GM19239 (cell line): ENCODE measurements at places on chromosomes 7 and 10.

GRCh38 chr10:76252733-76253132 is 821.3 kb downstream of the LRMDA start:
- DNase-seq: no peak

GRCh38 chr10:108685863-108686531 is 1237.3 kb downstream of the XPNPEP1 start:
- DNase-seq: no peak

GRCh38 chr7:15068324-15068723 is 165.8 kb upstream of the DGKB start:
- DNase-seq: no peak

DNA sequence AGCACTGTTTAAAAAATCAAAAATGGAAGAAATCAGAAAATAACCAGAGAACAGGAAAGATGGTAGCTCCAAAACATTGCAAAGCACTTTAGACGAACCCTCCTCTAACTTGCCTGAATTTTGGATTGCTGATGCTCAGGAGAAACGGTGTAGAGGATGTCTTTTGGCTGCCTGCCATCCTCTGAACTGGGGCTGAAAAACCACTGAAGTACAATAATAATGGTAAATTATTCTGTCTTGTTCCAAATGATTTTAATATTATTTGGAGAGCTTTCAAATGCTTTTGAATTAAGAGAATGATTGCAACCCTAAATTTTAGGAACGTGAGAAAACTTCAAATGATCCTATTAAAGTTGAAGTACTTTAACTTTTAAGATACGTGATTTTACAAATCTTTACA is 167.3 kb upstream of the SLC13A1 start:
- DNase-seq: no peak

GRCh38 chr10:75955973-75956502 is 524.6 kb downstream of the LRMDA start:
- no peak for DNase-seq

DNA sequence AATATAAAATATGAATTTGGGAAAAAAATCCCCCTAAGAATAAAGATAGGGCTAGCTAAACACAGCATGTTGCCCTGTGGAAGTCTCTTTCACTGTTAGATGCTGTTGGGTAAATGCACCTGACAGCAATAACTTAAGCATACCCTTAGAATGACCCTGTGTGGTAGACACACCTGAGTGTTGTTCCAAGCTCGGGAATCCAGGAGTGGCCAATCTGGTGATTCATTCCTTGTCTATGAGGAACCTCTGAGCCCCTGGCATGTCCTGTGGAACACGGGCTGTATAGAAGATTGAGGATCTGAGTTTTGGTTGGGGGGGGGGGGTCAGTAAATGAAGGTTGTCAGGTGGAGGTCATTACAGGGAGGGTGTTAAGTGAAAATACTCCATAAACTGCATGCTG is 730.0 kb upstream of the IGFBP3 start:
- DNase-seq: no peak

DNA sequence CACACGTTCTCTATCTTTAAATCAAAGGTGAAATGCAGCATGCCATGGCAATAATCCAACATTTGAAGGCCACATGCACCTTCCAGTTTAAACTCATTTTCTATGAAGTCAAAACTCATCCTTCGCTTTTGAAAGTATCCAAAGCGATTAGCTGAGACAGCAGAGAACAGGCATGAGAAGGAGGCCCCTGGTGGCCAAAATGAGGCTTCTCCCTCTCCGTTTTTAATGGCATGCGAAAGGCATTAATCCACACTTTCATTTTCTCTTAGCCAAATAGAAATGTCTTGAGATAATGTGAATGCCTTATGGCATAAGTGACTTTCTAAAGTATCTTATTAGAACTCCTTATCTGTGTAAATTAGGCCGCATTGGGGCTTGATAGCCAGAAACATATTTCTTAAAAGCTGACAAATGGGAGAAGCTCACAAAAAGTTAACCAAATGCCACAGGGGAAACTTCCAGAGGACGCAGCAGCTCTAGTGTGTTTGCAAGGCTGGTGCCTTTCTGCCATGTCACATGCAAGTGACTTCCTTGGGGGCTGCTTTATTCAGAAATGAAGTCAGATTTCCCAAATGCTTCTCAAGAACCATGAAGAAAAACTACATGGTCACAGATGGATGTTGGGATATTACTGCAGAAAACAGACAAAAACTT is 1189.6 kb downstream of the SORCS1 start:
- no peak for DNase-seq

DNA sequence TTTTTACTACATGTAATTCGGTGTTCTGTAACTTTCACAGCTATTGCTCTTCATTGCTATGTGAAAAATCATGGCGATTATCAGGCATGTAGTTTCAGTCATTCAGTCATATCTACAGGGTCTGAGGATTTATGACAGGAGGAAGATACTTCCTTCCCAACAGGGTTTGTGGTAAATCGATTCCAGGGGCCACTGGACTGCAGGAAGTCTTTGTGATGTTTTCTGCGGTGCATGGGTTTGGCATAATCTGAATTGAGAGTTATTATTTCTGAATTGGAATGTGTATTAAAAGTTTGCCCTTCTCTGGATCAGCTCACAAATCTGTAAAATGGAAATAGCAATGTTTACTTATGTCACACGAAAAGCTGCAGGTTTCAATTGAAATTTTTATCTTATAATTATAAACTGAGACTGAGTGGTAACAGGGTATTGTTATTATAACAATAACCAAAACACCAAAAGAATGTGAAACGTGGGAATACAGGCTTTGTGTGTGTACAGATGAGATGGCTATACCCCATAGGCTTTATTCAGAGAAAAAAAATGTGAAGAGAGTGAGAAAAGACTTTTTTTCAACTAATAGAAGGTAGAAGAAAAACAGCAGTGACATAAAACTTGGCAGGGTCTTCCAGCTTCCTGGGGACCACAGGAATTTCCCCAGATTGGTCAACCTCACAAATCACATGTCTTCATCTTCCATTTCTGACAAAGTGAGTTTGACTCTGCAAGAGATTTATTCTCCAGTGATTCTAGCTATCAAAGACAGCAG is 307.7 kb upstream of the NFE2L3 start:
- DNase-seq: no peak

DNA sequence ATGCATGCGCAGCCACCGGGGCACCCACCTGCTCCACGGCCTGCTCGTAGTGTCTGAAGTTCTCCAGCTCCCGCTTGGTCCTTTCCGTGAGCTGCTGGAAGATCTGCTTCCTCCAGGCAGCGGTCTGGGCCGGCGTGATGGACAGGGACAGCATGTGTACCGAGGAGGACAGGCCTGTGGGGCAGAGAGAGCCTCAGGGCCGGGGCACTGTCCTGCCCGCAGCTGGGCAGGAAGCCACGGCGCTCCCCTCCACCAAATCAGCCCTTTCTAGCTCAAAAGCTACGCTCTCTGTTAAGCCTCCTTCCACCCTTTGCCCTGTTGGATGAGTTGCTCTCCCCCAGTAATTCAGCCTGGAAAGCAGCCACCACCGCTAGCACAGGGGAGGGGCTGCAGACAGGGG is 19.2 kb downstream of the TECPR1 start:
- DNase-seq: no peak
